ENCODE measurements at places on chromosomes 4 and X.

DNA sequence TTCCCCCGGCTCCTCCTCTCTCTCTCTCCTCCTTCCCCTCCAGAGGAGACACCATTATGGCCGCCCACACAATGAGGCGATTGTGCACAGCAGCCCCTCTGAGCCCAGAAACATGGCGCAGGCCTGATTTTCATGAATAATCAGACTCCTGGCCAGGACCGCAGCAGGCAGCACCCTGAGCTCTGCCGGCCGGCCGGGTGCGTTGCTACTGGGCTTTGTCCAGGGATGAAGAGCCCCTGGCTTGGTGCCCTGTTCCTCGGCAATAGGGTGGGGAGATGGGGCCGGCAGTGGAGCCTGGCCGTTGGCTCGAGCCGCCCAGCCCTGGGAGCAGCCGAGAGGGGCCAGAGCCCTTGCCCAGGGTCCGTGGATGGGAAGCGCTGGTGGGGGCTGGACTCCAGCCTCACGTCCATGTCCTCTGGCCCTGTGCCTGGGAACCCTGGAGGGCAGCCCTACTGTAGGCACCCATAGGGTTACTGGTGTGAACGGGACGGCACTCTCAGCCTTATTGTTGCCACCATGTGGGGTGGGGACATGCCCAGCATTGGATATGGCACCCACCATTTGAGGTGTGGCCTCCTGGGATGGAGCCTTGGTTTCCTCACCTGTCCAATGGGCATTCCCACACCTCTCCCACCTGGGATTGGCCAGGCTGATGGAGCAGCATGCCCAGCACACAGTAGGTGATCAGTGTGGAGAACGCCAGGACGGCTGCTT lies 103.0 kb downstream of the SORCS2 start:
- no peak for DNase-seq

DNA sequence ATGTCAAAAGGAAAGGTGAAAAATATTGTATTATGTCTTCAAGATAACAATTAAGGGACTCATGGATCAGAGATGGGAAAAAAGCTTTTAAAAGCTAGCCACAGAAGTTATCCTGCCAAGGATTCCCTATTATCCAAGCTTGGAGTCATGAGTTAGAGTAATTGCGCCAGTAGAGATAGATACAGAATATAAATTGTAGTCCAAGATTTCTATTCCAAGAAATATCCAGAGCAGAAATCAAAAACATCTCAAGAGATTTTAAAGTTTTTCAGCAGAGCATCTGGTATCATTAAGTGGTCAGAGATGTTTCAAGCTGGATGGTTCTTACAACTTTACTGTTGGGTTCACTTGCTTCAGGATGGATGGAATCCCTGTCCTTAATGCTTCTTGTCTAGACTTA lies 186.7 kb downstream of the PCDH18 start:
- DNase-seq: no peak

DNA sequence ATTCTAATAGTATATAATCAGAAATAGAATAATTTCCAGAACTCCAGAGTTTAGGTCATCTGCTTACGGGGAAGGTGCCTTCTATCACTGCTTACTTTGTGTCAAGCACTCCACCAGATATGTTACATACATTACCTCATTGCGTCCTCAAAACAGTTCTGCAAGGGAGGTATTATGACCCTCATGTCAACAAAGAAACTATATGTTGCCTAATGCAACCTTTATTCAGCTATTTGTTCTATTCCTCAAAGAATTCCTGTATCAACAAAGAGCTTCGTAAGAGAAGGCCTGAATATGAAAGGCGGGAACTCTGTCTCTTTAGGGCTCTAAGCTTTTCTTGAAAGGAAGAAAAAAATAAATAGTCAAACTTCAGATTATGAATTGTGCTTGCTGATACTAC lies 114.7 kb downstream of the PDLIM5 start:
- no peak for DNase-seq

DNA sequence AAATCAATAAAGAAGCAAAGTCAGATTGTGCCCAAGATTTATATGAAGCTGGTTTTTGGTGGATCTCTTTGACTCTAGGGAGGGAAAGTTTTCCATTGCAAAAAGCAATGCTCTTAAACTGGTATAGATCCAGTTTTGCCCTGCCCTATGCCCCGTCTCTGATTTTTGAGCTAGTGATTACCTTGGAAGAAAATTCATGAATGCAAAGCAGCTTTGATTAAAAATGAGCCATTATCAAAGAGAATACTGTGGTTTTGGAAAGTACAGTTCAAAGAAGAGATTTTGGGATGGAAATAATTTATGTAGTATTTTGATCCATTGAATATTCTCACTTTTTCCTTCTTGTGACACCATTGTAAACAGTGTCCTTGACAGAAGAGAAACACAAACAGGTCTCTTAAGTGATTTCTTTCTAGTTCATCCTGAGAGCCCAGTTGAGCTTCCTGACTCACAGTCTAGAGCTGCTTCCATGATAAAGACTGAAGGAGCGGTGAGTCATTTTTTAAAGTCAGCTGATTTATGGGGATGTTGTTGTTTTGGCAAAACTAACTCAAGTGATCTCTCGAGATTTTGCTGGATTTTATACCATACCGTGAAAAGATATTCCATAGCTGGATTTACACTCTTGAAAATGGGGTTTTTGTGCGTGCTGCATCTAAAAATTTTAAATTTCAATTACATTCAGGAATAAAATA lies 76.7 kb downstream of the AFF1 start:
- DNase-seq: no peak

DNA sequence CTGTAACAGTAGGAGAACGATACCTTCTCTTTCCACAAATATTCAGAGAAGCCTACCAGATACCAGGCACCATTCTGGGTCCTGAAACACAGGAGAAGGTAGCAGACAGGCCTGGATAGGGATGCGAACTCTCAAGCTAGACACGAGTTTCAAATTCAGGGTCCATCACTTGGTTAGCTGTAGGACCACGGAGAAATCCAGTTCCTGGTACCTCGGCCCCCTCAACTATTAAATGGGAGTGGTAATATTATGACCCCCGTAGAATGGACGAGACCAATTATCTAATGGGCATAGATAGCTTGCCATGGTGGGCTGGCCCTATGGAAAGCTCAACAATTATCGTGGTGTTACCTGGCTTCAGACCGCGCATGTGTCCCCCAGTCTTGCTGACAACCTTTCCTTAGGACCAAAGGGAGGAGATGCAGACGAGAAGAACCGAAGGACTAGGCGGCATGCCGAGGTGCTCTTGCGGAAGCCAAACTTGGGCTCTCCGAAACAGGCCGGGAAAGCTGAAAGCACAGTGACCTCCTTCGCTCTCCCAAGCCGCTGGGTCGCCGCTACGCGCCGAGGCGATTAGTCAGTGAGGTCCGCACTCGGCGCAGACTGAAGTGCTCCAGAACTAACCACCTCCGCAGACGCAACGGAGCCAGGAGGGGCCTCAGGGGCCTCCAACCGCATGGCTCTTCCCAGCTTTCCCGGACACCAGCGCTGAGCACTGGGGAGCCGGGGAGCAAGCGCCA lies 19.6 kb downstream of the NKX3-2 start:
- DNase-seq: no peak
